ENCODE measurements at places on chromosomes 3 and 15.

DNA sequence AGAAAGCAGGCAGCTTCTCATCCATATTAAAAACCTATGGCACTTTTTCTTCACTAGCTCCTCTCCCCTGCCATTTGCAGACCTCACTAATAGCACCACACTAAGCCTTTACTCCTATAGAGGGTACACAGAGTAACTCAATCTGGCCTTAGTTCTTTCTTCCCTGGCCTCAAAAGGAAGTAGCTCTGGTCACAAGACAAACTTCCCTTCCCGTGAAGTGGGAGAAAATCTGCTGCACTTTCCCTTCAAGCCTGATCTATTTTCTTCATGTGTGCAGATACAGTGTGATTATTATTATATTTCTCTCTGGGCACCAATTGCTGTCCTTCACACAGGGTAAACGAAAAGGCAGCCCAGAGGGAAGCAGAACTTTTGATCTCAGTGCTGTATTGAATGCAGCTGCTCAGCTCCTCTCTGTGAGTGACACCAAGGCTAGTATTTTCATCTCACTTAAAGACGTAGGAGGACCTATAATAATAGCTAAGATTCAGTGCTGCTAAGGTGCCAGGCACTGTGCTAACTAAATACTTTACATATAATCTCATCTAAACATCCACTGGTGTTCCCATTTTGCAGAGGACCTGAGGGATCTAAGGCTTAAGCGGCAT is 61.9 kb upstream of the RASGRP1 start:
- ATAC-seq, result no peak

DNA sequence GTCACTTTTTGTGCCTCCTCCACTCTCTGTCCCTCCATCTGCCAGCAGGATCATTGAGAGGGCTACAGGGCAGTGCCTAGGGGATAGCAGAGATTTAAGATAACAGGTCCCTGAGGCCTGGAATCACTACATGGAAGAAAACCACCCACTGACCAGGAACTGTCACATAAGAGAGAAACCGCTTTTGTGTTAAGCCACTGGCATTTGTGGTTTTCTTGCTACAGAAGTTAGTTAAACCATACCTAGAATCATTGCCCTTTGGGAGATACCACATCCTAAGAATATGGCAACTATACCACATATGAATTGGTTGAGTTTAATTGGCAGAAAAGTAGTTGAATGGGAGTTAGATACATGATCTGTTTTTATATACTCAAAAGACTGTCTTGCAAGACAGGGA is 112.8 kb upstream of the LPP start:
- peak; percentile 43 for ATAC-seq

- no peak for ATAC-seq
These were observed 42.0 kb upstream of the SACM1L start for GRCh38 chr3:45647148-45647619.

DNA sequence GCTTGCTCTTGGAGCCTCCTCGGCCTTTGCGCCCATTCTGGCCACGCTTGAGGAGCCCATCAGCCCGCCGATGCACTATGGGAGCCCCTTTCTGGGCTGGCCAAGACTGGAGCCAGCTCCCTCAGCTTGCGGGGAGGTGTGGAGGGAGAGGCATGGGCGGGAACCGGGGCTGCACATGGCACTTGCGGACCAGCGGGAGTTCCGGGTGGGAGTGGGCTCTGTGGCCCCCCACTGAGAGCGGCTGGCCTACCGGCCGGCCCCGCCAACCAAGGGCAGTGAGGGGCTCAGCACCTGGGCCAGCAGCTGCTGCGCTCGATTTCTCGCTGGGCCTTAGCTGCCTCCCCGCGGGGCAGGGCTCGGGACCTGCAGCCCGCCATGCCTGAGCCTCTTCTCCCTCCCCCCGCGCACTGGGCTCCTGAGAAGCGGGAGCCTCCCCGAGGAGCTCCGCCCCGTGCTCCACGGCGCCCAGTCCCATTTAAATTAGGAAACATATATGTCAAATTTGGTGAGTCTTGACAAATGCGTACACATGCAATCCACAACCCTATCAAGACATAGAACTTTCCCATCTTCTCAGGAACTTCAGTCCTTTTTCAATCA is 97.6 kb upstream of the CNTN3 start:
- no peak for ATAC-seq

DNA sequence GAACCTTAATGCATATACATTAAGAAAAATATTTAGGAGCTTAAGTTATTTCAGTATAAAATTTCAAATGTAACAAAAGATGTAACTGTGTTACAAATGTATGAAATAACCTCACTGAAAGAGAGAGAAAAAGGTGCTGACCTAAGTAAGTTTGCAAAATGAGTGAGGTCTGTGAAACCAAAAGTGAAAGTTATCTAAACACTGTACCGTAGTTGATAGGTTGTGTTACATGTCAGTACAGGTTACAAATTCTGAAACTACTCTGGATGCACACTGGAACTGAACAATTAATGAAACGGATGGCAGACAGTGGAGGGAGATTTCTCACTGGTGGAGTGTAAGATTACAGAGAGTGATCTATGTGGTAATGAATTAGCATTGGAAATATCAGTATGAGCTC is 420.7 kb downstream of the ZNF385D start:
- peak; percentile 72 for ATAC-seq

- ATAC-seq, result no peak
These were observed 76.1 kb downstream of the CD200 start for GRCh38 chr3:112409041-112409440.

GRCh38 chr3:189507856-189508255 is 123.3 kb upstream of the TP63 start:
- ATAC-seq, result no peak

DNA sequence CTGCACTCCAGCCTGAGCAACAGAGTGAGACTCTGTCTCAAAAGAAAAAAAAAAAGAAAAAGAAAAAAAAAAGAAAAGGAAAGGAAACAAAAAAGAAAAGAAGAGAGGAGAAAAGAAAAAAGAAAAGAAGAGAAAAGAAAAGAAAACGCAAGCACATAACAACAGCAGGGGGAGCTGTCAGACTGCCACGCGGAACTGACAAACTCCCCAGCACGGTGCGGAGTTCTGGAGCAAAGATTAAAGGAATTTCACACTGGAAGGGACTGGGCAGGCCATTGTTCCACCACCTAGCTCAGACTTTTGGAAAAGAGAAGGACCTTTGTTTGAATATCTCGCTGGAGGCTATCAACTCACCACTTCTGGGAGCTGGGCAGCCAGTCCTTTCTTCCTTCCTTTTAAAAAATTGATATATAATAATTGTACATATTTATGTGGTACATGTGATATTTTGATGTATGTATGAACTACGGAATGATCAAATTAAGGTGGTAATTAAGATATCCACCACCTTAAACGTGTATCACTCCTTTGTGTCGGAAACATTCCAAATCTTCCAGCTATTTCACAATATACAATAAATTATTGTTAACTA is 40.5 kb downstream of the DPPA2 start:
- ATAC-seq, result no peak

GRCh38 chr3:94234177-94234788 is 171.4 kb downstream of the NSUN3 start:
- ATAC-seq, result peak; percentile 52

Data from activated T-helper 17 cell treated with anti-CD3 and anti-CD28 coated beads, Interleukin-2, amount 50 U/mL, for 72 hours (primary cell).